Activated CD4-positive, CD25-positive, alpha-beta regulatory T cell treated with anti-CD3 and anti-CD28 coated beads, Interleukin-2, amount 50 U/mL, for 16 hours (primary cell): ENCODE measurements at places on chromosomes 6 and 20.

GRCh38 chr20:41175201-41175651, 37.9 kb downstream of the PLCG1 start:
- DNase-seq, result no peak

GRCh38 chr6:37177077-37177934, 7.4 kb downstream of the PIM1 start:
- no peak for DNase-seq

GRCh38 chr20:49395183-49395582, 87.3 kb downstream of the KCNB1 start:
- DNase-seq, result no peak

DNA sequence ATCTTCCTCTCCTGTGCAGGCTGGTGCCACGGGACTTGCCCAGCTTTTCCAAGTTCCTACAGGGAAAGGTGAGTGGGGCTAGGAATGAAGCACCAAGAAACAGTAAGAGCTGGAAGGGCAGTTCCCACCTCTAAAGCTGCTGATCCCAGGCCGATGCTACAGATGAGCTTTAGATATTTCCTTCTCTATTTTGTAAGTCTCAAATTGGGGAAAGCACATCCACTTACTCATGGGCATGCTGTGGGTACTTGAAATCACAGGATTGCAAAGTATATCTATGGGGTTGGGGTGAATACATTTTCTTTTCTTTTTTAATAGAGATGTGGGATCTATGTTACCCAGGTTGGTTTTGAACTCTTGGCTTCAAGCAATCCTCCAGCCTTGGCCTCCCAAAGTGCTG, 3.1 kb downstream of the ZBTB2 start:
- DNase-seq, result no peak

GRCh38 chr6:117681162-117681741, 6.0 kb downstream of the NUS1 start:
- no peak for DNase-seq

- no peak for DNase-seq
Observed at GRCh38 chr20:39736434-39737327, 774.5 kb downstream of the DHX35 start.

DNA sequence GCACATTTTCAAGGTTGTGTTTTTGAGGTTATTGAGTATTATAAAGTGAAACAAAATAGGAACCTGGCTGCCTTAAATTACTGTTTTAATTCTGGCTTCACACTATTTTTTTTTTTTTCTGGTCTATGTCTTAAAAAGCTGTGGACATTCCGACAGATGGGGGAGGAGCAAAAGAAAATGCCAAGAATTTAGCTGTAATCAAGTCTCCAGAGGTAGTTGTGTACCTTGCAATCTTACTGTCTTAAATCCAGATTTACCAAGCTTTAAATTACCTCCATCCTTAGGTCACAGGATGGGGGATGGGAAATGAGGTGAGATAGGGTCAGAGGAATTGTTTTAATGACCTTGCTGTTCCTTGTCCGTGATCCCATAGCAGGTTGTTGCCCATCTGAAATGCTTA, 182.8 kb downstream of the UTRN start:
- DNase-seq, result no peak
